Neural crest cell (in vitro differentiated cells): ENCODE measurements at places on chromosomes 5 and 9.

DNA sequence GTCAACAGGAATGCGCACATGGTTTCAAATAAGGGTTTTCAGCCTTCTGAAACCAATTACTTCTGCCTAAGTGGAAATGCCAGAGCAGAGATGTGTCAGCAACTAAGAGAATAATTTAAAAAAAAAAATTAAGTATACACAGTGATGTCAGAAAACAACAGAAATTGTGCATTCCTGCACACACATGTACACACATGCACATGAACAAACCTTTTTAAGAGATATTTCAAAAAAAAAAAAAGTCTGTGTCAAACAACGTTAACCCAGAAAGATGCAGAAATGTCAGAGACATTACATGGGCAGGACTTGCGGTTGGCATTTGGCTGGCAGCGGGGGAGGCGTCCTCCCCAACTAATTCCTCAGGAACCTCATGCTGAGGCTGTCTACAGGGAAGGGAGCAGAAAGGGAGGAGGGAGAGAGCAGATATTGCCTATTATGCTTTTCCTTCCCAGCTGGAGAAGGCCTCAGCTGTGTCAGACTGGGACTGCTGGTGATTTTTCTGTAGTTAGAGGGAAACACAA is 536.9 kb upstream of the WWC1 start:
- no peak overlapping the region for H3K27ac ChIP-seq
- DNase-seq: no peak
- no peaks in the 10 kb centered on the region for H3K4me1 ChIP-seq
- H3K4me3 ChIP-seq: no peak overlapping the region
- no peaks in the 10 kb centered on the region for H3K27me3 ChIP-seq

DNA sequence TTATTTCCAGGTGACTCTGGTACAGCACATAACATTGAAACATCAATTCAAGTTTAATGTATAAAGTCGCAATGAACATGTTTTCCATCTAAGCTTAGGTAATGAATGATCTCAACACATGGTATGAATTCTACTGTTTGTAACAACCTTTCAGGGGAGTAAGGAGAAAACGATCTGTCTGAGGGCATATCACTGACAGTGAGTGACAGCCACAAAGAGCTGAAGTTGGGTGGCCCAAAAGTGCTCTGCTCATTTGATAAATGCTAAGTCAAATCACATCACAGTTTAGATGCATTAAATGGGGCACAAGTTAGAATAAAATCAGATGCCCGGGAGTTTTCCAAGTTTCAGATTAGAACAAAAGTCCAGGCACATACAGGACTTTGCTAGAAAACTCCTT is 1.2 kb downstream of the FANCC start:
- DNase-seq: no peak
- H3K36me3 ChIP-seq: no peaks in the 10 kb centered on the region
- peak overlapping the region; percentile 95 for H3K27ac ChIP-seq

GRCh38 chr5:35369965-35370790 is 139.9 kb upstream of the PRLR start:
- H3K27ac ChIP-seq: no peak overlapping the region
- no peak for DNase-seq
- peaks cover 6% of the 10 kb centered on the region for H3K27me3 ChIP-seq
- H3K4me1 ChIP-seq: peaks cover 7% of the 10 kb centered on the region
- no peak overlapping the region for H3K4me3 ChIP-seq
- H3K36me3 ChIP-seq: no peaks in the 10 kb centered on the region

DNA sequence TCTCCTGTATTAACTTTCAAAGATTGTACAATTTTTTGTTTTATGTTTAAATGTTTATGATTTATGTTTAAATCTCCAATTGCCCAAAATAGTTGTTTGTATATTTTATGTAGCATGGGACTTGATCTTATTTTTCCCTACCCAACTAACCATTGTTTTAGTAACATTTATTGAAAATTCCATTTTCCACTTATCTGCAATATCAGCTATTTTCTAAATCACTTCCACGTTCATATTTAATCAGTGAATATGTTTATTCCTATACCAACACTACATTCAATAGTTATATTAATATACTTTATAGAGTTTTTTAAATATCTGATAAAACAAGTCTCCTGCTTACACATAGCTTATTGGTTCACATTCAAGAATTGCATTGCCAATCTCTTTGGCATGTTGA is 532.2 kb downstream of the CHSY3 start:
- H3K4me1 ChIP-seq: no peaks in the 10 kb centered on the region
- H3K27ac ChIP-seq: no peak overlapping the region
- peaks cover 4% of the 10 kb centered on the region for H3K36me3 ChIP-seq

DNA sequence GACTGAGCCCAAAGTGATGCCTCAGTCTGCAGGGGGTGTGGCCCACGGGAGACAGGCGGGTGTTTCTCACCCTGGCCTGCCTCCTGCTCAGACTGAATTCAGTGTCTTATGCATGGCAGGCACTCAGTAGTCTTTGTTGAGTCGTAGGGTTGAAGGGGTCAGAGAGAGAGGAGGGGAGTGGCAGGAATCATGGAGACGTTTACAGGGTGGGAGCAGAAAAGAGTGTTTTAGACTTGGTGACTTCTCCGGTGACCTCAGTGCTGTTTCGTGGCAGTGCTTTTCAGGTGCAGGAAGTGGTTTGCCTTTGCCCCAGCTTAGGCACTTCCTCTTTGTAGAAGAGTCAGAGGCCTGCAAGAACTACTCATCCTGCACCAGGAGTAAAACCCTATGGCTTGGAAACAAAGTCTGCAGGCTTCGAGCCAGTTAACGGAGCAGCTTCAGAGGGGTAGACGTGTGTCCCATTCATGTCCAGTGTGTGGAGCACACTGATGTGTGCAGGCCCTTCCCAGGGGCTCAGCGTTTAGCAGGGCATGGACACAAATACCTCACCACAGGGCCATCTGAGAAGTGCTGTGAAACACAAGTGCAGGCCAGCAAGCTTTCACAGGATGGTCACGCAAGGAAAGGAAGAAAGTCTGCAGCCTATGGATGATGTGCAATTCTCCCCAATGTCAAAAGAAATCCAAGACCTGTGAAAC is 24.5 kb upstream of the SEMA4D start:
- DNase-seq: no peak
- H3K36me3 ChIP-seq: no peaks in the 10 kb centered on the region
- H3K27ac ChIP-seq: peak overlapping the region; percentile 71
- no peaks in the 10 kb centered on the region for H3K27me3 ChIP-seq
- peaks cover 19% of the 10 kb centered on the region for H3K4me1 ChIP-seq

- DNase-seq: no peak
- no peaks in the 10 kb centered on the region for H3K27me3 ChIP-seq
- no peak overlapping the region for H3K27ac ChIP-seq
- H3K4me1 ChIP-seq: no peaks in the 10 kb centered on the region
Observed at GRCh38 chr5:60340965-60341471, 358.9 kb downstream of the DEPDC1B start.

GRCh38 chr5:30908356-30908755 is 285.1 kb upstream of the CDH6 start:
- no peak overlapping the region for H3K27ac ChIP-seq
- peaks cover 14% of the 10 kb centered on the region for H3K4me1 ChIP-seq
- DNase-seq: no peak
- no peaks in the 10 kb centered on the region for H3K36me3 ChIP-seq
- H3K27me3 ChIP-seq: no peaks in the 10 kb centered on the region

- peaks cover 12% of the 10 kb centered on the region for H3K4me1 ChIP-seq
- no peak overlapping the region for H3K27ac ChIP-seq
- H3K36me3 ChIP-seq: no peaks in the 10 kb centered on the region
Observed at GRCh38 chr5:114055318-114056184, 306.3 kb upstream of the KCNN2 start.

DNA sequence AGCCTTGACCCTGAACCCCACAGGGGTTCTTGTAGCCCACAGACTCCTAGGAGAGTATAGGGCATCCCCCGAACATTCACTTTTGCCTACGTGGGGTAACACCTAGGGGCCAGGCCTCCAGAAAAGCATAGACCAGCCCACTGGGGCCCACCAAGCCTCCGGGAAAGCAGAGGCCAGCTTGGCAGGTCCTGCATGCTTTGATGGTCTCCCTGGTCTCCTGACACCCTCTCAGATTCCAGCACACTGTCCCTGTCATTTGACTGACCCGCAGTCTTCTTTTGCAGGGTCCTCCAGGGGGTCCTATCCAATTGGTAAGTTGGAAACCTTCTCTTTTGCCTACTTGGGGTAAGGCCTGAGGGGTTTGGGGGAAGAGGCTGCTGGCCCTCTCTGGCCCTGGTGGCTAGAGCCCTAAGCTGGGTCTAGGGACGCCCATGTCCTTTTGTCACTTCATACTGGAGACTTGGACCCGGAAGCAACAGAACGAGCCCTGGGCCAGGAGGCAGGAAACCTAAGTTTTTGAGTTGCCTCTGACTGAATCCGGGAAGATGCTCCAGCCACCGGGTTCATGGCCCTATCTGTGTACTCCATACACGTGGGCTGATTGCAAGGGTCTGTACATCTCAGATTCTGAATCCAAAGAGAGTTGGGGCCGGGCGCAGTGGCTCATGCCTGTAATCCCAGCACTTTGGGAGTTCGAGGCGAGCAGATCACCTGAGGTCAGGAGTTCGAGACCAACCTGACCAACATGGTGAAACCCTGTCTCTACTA is 20.9 kb upstream of the ORM1 start:
- H3K27ac ChIP-seq: no peak overlapping the region
- no peaks in the 10 kb centered on the region for H3K27me3 ChIP-seq
- H3K4me3 ChIP-seq: no peak overlapping the region
- H3K36me3 ChIP-seq: peaks cover 6% of the 10 kb centered on the region
- H3K4me1 ChIP-seq: peaks cover 4% of the 10 kb centered on the region

DNA sequence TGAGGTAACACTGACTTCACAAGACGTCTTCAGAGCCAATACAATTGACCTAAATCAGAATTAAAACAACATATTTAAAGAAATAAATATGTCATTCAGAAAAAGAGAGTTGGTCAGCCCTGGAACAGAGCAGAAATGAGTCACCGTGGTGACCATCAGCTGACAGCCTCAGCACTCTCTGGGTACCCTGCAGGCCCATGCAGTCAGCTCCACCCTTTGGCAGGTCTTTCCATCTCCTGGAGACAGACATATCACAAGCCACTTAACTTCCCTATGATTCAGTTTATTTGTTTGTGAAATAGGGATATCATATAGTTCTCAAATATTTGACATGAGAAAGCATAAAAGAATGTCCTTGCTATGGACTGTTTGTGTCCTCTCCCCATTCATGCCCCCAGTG is 151.6 kb upstream of the MEF2C start:
- no peak for DNase-seq
- H3K4me1 ChIP-seq: peaks cover 41% of the 10 kb centered on the region
- no peaks in the 10 kb centered on the region for H3K27me3 ChIP-seq

DNA sequence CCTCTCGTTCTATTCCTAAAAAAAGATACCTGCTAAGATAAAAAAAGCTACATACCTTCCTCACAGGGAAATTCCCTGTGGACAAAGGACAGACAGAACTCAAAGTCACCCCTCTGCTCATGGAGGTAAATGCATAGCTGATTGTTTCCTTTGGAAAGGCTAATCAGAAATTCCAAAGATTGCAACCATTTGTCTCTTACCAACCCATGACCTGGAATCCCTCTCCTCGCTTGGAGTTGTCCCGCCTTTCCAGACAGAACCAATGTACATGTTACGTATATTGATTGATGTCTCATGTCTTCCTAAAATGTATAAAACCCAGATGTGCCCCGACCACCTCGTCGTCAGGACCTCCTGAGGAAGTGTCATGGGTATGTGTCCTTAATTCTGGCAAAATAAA is 49.2 kb upstream of the LIFR start:
- no peak for DNase-seq
- H3K4me3 ChIP-seq: no peak overlapping the region
- no peaks in the 10 kb centered on the region for H3K36me3 ChIP-seq
- H3K27ac ChIP-seq: no peak overlapping the region
- H3K4me1 ChIP-seq: peaks cover 10% of the 10 kb centered on the region
- no peaks in the 10 kb centered on the region for H3K27me3 ChIP-seq
